GM12891 (cell line): ENCODE measurements at places on chromosomes 7 and 10.

DNA sequence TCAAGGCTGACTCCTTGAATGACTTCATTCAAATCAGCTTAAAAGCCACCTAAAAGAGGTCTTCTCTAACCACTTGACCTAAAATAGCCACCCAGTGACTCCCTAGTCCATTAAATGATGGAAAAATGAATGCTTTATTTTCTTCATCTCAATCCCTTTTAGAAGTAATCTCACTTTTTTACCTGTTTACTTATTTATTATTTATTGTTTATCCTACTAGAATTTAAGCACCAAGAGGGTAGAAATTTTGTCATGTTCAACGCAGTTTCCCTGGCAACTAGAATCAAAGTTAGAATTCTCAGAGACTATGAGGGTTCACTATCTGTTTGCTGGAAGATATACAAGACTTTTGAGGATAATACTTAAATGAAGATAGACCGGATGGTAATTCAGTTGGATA lies at the start of gene LIPJ:
LIPJ (plus strand) TSS at position 301 of the 400 bp plus-strand sequence. CDS start 3,926 bp downstream, outside the sequence.
- DNase-seq, result no peak

DNA sequence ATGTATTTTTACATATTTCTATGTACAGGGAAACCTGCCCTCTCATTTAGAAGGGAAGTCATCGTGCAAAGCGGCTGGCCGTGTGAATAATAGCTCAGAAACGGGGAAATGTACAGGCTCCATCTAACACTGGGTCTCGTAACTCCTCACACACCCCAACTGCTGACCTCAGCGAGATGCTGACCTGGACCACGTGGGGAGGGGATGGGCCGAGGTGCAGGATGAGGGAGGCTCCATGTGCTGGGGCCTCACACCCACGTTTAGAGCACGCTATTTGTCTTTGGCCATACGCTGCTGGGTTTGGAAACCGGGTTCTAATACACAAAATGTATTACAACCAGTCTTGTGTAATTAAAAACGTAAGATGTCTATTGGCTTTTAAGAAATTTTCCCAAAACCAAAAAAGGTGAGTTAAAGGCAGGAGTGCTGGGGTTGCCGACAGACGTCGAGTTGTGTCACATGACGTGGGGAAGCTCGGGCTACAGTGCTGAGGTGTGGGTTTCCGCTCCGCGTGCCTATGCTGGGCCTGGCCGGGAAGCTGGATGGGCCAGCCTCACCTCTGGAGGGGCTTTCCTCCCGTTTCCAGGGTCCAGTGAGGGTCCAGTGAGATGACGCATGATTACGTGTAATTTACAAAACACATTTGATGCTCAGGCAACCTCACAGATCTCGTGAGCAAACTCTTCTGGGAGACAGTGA lies 215.6 kb downstream of the DNAJB6 start:
- no peak for DNase-seq

- DNase-seq, result no peak
Observed at GRCh38 chr7:49060743-49061142, 136.4 kb downstream of the CDC14C start.

DNA sequence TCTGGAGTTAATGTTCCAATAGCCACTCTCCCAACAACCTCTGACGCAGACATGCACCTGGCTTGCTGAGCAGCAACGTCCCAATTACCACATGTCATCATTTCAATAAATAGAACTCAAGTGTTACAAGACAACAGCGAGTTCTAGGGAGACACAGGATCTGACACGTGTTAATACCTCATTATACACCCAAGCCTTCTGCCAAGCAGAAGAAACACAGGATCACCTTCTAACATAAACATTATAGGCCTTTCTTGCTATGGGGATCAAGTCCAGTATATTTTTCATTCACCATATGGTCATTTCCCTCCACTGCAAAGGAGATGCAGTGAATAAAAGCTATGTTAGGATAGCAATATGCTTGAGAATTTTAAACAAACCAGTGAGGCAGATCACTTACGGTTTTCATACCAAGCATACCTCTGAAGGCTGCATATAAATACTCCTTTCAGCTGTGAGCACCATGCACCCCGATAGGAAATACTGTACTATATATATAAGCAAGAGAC lies 74.2 kb downstream of the JAZF1 start:
- DNase-seq, result no peak

DNA sequence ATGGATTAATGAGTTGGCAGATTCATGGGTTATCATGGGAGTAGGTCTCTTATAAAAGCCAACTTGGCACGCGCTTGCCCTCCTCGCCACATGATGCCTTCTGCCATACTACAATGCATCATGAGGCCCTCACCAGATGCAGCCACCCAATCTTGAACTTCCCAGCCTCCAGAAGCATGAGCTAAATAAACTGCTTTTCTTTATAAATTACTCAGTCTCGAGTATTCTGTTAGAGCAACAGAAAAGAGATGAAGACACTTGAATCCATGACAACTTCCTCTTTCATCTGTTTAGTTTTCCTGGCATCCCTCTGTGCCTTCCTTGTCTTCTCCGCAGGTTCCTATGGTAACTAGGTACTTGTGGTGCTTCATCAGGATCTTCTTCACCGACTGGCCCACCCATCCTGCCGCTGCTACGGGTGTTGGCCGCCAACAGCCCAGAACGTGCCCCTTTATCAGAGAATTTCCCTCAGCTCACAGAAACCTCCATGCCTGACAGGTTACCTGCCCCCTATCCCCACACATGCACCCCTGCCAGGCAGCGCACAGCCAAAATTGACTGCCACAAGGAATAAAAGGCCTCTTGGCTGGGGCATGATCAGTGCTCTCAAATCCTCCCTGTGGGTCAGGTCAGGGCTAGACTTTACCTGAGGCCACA lies 28.0 kb upstream of the PPIF start:
- no peak for DNase-seq

- no peak for DNase-seq
Observed at GRCh38 chr7:134922720-134923704, 63.3 kb upstream of the AGBL3 start.

DNA sequence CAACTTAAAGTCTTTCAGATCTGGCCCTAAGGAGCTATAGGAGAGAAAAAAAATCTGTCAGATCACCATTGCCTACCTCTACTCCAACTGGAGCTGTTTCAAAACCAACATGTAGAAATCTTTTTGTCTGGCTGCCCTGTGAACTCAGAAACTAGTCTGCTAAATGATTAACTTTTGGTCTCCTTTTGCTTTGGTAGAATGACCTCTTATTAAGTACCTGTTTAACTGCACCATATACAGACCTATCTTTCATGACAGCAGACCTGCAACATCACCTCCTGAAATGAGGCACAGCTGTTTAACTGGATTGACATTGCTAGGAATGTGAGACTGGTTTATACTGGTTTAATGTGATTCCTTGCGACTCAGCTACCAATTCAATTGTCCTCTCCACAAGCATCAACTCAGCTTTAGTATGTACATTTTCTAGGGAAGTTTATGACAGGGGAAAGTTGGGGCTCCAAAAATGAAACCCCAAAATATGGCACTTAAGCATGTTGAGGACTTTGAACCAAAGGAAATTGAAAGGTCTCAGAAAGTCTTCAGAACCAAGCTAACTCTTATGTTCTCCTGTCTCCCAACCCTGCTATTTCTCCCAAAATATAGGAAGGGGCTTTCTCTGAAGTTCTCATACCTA lies 1.8 kb downstream of the CYP3A43 start:
- DNase-seq, result no peak

- no peak for DNase-seq
Observed at GRCh38 chr7:158573310-158573709, 14.3 kb downstream of the PTPRN2 start.
